ENCODE measurements at places on chromosomes 3 and 15.

GRCh38 chr3:86978111-86978551, 12.8 kb downstream of the VGLL3 start:
- DNase-seq = no peak

- DNase-seq = no peak
These were observed 7.9 kb upstream of the GOLGA8B start for GRCh38 chr15:34591306-34591705.

DNA sequence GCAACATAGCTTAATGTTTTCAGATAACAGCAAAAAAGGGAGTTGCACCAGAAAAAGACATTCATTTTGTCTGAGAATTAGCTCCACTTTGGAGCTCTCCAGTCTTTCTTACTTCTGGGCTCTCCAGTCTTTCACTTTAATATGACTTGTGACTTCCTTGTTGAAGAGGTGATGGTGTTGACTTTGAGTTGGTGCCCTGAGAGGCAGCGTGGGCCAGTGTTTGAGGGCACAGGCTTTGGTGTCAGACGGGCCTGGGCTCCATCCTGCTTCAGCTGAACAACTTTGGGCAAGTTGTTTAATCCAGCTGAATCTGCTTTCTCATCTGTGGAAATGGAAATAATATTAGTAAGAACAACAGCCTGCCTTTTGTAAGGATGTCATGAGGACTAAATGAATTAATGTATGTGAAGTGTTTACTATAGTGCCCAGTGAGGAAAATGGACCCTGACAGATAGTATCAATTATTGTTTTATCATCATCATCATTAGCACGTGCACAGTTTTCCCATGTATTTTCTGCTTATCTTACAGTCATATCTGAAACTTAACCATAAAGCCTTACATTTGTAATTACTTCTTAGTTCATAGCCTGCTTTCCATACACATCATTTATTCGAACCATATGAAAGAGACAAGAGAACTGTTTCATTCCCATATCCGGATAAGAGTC, 108.4 kb downstream of the PDE8A start:
- no peak for DNase-seq

GRCh38 chr15:25236143-25236860, 202.5 kb downstream of the UBE3A start:
- DNase-seq = no peak

DNA sequence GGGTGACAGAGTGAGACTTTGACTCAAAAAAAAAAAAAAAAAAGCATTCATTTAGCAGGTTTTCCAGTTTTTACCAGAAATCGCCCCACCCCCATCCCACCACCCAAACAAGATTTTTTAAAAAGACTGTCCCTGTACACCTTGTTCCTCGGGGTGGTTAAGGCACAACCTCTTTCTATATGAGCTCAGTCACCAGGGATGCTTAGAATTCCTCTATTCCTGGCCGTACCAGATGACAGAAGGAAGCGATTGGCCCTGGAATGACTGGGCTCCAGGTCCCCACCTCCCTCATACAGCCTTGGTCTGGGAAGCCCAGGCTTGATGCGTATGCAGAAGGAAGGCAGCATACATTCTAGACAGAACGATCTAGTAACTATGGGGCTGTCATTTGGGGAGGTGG, 25.6 kb downstream of the IDH2 start:
- no peak for DNase-seq

GRCh38 chr15:65411465-65412071, 11.2 kb downstream of the IGDCC4 start:
- no peak for DNase-seq

- DNase-seq = no peak
These were observed 160.6 kb upstream of the CHRM5 start for GRCh38 chr15:33807665-33808064.

GRCh38 chr3:119831022-119831421, 49.1 kb downstream of the NR1I2 start:
- DNase-seq = no peak

DNA sequence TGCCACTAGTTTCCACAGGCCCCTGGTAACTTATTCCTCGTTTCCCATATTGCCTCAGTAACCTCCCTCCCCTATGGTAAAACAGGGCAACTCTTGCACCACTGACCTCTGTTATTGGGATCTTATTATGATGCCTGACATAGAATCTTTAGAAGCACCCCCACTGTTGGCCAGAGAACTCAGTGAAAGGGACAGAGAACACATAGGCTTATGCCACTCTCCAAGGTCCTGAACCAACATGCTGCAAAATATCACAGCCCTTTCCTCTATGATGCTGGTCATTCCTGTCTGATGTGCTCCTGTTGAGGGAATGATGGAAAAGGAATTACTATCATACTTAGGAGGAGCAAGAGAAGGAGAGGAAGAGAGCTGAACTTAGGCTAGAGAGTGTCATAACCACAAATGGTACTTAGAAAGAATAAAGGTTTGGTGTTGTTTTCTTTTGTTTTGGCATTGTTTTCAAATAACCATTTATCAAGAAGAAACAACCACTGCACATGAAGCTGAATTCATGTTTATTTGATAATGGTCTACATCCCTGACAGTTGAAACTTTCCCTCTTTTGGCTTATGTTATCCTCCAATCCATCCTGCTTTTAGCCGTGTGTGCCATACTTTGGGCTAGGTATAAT, 330.2 kb downstream of the EPHB1 start:
- no peak for DNase-seq

- no peak for DNase-seq
These were observed 208.3 kb upstream of the SLITRK3 start for GRCh38 chr3:165404357-165405027.

DNA sequence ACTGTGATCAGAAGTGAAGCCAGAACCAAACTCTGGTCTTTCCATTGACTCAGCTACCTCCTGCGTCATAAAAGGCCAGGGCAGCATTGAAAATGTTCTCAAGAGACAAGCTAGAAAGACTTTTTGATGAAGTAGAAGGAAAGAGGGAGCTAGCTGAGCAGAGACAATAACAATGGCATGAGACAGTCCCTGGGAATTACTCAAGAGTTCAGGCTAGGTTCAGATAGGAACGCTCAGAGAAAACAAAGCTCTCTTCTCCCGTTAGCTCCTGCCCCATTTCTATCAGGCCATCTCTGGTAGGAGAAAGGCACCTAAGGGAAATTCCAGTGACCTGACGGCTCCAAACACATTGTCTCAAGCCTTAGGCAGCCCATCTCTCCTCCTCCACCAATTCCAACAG, 7.0 kb upstream of the OXTR start:
- no peak for DNase-seq

GRCh38 chr15:65833501-65834205, 35.6 kb upstream of the RAB11A start:
- no peak for DNase-seq

DNA sequence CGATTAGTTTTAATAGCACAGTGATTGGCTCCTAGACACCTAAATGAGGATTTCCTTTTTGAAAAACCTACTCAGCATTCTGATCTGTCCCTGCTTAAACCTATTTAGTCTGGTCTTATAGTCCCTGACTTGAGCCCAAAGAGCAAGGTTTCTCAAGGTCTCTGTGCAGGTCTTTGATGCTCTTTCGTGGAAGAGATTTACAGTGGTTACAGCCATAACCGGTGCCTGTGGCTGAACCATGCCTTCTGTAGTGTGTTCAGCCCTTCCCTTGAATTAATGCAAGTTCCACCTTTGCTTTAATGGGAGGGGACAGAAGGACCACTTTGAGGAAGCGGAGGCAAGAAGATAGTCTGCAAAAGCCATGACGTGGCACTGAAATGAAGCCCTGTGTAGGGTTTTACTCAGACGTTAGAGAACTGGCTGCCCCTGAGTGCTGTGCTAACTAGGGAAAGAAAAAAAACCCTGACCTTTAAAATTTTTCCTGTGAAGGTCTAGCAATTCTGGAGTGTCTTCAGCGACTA, 43.0 kb downstream of the ZBTB38 start:
- no peak for DNase-seq

DNA sequence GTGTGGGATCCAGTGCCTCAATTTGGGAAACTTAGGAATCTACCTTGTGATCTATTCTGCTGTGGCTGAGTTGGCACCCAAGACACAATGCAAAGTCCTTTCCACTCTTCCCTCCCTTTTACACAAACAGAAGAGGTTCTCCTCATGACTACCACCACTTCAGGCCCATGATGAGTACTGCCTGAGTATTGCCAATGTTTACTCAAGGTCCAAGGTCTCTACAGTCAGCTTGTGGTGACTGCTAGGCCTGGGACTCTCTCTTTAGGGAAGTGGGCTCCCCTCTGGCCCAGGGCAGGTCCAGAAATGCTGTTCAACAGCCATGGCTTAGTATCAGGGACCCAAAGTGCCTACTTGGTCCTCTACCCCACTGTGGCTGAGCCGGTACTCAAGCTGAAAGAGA, 56.8 kb upstream of the PEX5L start:
- DNase-seq = no peak

- DNase-seq = no peak
These were observed 145.9 kb downstream of the DNAJB8 start for GRCh38 chr3:128320551-128321340.

- no peak for DNase-seq
These were observed 827 bp downstream of the WNT5A start for GRCh38 chr3:55486101-55486856.

DNA sequence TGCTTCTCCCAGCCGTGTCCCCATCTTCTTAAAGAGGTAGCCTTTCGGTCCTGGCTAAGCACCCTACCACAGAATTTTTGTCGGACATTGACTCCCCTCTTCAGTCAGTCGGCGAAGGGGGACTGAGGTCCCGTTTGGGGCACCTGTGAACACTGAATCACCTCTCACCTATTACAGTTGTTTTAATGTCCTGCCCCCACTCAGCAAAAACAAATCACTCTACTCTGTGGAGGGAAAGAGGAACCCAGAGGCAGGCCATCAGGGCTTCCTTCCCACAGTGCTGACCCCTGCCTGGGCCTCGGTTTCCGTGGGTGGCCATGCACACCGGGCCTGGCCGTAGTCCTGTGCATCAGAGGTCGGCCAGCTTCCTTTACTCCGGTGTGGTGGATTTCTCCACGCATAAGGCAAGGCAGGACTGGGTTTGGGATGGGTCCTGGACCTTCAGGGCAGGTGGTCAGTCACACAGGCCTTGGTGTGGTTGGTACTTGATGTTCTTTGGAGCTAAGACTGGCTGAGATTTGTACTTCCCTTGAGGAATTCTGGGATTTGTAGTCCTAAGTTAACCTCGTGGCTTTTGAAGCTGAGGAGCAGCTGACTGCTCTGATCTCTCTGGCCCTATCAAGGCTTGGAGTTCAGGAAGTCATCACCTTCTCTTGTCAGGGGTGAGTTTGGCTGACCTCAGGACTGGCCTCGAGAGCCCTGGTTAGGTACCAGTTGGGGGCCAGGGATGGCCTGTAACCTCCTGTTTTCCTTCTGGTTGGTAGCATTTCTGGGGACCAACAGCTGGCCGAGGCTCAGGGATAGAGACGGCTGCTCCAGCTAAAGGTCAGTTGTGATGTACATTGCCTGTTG, 627 bp upstream of the FAM131A start:
- DNase-seq = no peak

DNA sequence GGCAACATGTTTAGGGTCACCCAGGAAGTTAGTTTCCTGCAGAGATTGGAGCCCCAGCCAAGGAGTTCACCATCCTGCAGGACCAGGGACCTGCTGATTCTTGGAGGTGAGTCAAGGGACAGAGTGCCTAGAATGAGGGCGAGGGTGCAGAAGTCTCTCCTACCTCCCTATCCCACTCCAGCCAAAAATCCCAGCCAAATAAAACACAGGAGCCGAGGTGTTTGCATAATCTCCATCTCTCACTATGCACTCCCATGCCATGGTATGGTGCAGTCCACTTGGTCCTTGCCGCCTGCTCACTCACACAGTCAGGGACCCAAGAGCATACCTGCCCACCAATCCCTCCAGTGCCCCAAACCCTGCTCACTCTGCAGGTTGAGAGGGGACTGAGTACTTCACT, 294.2 kb downstream of the UACA start:
- DNase-seq = no peak

GRCh38 chr15:89648106-89649012, 6.9 kb downstream of the KIF7 start:
- DNase-seq = no peak

DNA sequence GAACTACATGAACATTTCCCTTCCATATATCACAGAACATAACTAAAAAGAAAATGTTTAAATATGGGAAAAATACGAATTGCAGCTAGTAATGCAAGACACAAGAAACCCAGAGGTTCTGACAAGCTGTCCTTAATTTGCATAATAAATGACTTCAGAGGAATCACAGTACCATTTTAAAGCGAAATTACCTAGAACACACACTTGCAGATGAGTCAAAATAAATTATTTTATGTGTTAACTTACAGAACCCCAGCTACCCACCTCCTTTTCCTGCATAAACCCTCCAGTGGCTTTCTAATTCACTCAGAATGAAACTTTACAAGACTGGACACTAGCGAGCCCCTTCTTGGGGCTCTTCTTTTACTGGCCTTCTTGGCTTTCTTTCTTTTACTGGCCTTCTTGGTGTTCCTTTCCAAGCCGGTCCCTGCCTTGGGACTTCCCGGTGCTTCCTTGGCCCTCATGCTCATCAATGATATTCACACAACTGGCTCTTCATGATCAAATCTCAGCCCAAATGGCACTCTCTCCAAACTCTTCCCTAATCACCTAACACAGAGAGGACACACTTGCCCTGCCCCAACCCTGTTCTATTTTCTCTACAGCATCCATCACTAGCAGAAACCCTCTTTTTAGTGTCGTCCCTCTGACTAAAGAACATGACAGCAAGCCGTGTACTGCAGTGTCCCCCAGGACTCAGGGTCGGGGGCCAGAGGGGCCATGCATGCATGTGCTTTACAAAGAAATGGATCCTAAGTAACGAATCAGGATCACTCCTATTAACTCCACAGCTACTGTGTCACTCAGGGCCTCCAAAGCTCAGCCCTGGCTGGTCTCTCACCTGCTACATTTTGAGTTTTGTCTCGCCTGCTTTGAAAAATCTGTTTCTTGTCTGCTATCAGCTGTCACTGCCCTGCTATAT, 4.8 kb downstream of the CHSY1 start:
- no peak for DNase-seq

DNA sequence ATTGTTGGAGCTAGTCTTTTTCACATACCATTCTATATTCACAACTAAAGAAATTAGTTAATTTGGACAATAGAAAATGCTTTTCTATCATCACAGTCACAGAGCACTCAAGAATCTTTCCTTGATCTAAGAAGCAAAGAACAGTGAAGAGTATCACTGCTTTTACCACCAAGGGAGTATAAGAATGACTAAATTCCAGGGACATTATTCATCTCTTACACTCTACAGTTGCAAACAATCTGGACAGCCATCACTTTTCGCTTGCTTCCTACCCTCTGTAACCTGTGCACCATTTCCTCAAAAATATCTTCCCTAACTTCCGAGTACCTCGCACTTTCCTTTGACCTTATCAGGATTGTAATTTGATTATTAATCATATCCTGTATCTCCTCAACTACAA, 359.5 kb upstream of the TMCO5A start:
- DNase-seq = no peak

- no peak for DNase-seq
These were observed 54.0 kb downstream of the TIPARP start for GRCh38 chr3:156728267-156728985.

Data from T-helper 17 cell (primary cell).